HFFc6 (cell line): ENCODE measurements at places on chromosomes 3 and 15. TPM values are rescaled to one million over a fixed set of nuclear protein-coding genes. Genes with fewer than 3 reads are reported as not detected.

RBM6 gene
- total RNA-seq, result 36.6 to 37.4 TPM (median 36.8 TPM) in 3 replicates

TLR9 gene
- not detected in 3 replicates for total RNA-seq

MRPS11 gene
- 62.7 and 70.2 TPM in 2 replicates for total RNA-seq

ISLR gene
- 1.9 and 4.2 TPM in 2 replicates for total RNA-seq

FAM98B gene
- total RNA-seq, result 30.3 to 37.2 TPM (median 30.8 TPM) in 3 replicates

UBAP1L gene
- total RNA-seq, result 0.56 to 1.1 TPM (median 0.79 TPM) in 3 replicates

DGKG gene
- 0.47 and 0.54 TPM in 2 replicates for total RNA-seq

POU1F1 gene
- total RNA-seq, result not detected in 3 replicates

GREM1 gene
- total RNA-seq, result 2,655 and 3,454 TPM in 2 replicates

GASK1A gene
- not detected in 2 replicates for total RNA-seq

NUDT16 gene
- total RNA-seq, result 18.9 to 19.9 TPM (median 19.7 TPM) in 3 replicates

SLC6A1 gene
- not detected in 3 replicates for total RNA-seq

DNASE1L3 gene
- total RNA-seq, result not detected in 3 replicates

GRCh38 chr3:107055181-107055942 lies 321.9 kb upstream of the CCDC54 start:
- no peak for DNase-seq
- H3K4me3 ChIP-seq, result no peak overlapping the region
- H3K36me3 ChIP-seq, result no peaks in the 10 kb centered on the region
- H3K27ac ChIP-seq, result no peak overlapping the region
- H3K27me3 ChIP-seq, result no peaks in the 10 kb centered on the region
- no peaks in the 10 kb centered on the region; the same call in 1 of the 2 replicates for H3K4me1 ChIP-seq

- H3K27ac ChIP-seq, result no peak overlapping the region; the same call in 1 of the 2 replicates
- peaks cover 9% of the 10 kb centered on the region for H3K27me3 ChIP-seq
- H3K4me1 ChIP-seq, result peaks cover 7% of the 10 kb centered on the region
- peak; percentile 69 for DNase-seq
- no peak overlapping the region for H3K4me3 ChIP-seq
These were observed 24.6 kb upstream of the DMXL2 start for GRCh38 chr15:51647128-51647562.

DNA sequence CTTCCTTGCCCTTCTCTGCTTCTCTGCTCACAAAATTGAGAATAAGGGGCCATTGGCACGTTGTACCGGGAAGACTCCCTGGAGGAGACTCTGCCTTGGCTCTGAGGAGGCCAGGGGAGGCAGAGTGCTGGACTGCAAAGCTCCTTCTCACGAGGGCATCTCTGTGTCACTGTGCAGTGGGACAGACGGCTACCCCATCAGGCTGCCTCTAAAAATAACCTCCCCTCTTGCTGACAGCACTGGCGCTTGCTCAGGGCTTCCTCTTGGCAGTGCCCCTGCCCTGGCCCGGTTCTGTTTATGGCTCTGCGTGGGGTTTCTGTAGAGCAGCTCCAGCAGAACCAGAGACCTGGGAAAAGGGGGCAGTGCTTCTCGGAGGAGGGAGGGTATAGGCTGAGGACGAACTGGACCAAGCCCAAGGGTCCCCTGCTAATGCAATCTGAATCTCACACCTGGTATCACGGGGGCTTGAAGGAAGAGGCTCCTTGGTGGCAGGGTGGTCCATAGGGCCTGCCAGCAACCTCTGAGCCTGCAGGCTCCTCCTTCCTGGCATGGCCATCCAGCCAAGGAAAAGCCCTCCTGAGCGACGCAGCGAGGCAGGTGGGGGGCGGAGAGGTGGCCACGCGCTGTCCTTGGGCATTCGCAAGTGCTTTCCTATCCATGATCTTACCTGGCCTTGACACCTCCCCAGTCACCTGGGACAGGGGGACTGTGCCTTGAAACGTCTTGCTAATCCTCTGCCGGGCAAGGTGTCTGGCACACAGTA lies 63.3 kb upstream of the TLE3 start:
- DNase-seq, result no peak
- no peak overlapping the region for H3K4me3 ChIP-seq
- H3K4me1 ChIP-seq, result peaks cover 30% of the 10 kb centered on the region
- H3K27ac ChIP-seq, result no peak overlapping the region
- no peaks in the 10 kb centered on the region for H3K36me3 ChIP-seq

DNA sequence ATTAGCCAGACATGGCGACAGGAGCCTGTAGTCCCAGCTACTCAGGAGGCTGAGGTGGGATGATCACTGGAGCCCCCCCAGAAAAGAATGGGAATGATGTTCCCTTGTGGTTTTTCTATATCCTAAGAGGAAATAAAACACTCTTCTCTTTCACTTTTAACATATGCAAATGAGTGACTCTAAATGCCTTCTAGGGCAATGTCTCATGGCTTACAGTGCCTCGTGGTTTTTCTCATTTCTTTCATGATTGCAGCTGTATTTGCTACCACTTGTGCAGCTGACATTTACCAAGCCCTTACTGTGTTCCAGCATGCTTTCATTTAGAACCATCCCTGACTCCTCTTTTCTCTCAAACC lies 26.4 kb downstream of the STOML1 start:
- H3K27me3 ChIP-seq, result no peaks in the 10 kb centered on the region
- peak overlapping the region; percentile 52 for H3K4me3 ChIP-seq
- peak overlapping the region; percentile 83 for H3K27ac ChIP-seq
- peaks cover 56% of the 10 kb centered on the region for H3K4me1 ChIP-seq
- DNase-seq, result peak; percentile 38
- no peaks in the 10 kb centered on the region for H3K36me3 ChIP-seq

DNA sequence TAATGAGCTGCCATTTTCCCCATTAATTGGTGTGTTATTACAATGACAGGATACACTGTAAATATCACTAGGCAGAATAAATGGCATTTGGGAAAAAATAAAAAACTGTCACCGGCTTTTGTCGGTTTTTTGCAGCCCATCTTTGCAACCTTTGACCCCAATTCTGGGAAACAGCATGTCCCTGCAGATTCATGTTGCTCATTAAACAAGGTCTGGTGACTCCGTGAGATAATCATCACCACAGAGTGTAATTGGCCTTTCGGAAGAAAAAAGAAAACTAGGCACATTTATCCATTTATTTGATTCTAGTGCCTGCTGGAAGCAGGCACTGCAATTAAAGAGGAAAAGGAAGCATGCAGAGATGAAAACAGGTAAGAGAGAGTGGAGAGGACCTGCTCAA lies 64.5 kb downstream of the TRAT1 start:
- no peaks in the 10 kb centered on the region for H3K4me1 ChIP-seq
- H3K27me3 ChIP-seq, result no peaks in the 10 kb centered on the region; the same call in 1 of the 2 replicates
- H3K27ac ChIP-seq, result no peak overlapping the region
- no peaks in the 10 kb centered on the region for H3K36me3 ChIP-seq
- no peak for DNase-seq

- no peaks in the 10 kb centered on the region for H3K27me3 ChIP-seq
- no peaks in the 10 kb centered on the region; the same call in 1 of the 2 replicates for H3K36me3 ChIP-seq
- no peak overlapping the region for H3K27ac ChIP-seq
- H3K4me3 ChIP-seq, result no peak overlapping the region
These were observed 11.1 kb upstream of the PLAAT1 start for GRCh38 chr3:193229851-193230420.

DNA sequence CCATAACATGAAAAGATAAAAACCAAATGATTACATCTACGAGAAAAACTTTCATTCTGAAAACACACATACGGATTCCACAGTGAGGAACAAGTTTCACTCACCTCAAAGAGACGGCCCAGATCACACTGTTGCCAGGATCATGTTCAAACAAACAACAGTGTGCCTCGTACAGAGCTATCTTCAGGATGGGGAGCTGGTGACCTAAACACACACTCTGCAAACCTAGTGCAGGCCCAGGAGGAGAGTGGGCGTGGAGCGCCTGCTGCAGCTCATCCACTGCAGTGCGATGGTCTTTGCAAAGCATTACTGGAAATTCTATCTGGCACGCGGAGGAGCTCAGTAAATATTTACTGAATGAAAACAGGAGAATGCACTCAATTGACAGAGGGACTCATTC lies 38.5 kb downstream of the TAMM41 start:
- peak overlapping the region; percentile 81 for H3K27ac ChIP-seq
- peak overlapping the region; percentile 60 for H3K4me3 ChIP-seq
- no peaks in the 10 kb centered on the region; the same call in 1 of the 2 replicates for H3K27me3 ChIP-seq

DNA sequence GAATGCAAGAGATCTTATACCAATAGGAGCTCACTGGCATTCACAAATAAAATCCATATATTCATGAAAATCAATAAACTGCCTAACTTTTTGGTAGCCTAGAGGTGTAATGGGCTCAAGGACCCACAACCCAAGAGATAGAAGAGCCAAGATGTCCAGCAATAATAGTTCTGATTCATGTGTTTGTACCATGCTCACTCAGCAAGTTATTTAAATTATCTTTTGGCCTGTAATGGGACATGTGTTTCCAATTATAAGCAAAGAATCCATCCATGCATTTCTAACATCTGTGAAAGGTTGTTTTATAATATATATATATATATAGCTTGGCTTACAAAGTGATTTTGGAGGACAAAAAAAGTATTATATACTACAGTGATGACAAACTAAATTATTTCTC lies 29.7 kb upstream of the SHC4 start:
- peaks cover 61% of the 10 kb centered on the region for H3K4me1 ChIP-seq
- DNase-seq, result no peak
- no peaks in the 10 kb centered on the region; the same call in 1 of the 2 replicates for H3K27me3 ChIP-seq
- no peak overlapping the region for H3K4me3 ChIP-seq
- no peak overlapping the region for H3K27ac ChIP-seq

- H3K4me3 ChIP-seq, result no peak overlapping the region
- no peak for DNase-seq
- no peak overlapping the region for H3K27ac ChIP-seq
- no peaks in the 10 kb centered on the region for H3K4me1 ChIP-seq
- H3K27me3 ChIP-seq, result no peaks in the 10 kb centered on the region
- H3K36me3 ChIP-seq, result no peaks in the 10 kb centered on the region
These were observed 19.4 kb downstream of the ARPP21 start for GRCh38 chr3:35658686-35659085.

GRCh38 chr15:62742409-62743171 lies 300.0 kb upstream of the TPM1 start:
- peak overlapping the region; percentile 63 for H3K4me3 ChIP-seq
- DNase-seq, result peak; percentile 92
- peak overlapping the region; percentile 96 for H3K27ac ChIP-seq

DNA sequence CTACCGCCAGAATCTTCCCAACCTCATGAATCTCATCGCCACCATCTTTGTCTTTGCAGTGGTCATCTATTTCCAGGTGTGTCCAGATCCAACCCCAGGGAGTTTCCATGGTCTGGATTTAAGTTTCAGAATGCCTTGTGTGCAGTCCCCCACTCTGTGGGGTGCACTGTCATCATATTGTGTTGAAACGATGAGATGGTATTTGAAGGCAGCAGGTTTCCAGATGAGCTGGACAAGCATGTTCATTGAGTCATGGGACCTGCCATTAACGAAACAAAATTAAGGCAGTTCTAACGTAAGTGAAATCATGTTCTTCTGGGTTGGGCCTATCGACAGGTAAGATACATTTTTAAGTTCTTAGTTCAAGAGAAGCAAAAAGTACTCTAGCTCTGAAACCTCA lies 12.7 kb downstream of the SEC61A1 start:
- no peak for DNase-seq
- peaks cover 1% of the 10 kb centered on the region for H3K27me3 ChIP-seq
- peak overlapping the region; percentile 75 for H3K27ac ChIP-seq
- H3K4me3 ChIP-seq, result no peak overlapping the region
- H3K4me1 ChIP-seq, result peaks cover 55% of the 10 kb centered on the region
- H3K36me3 ChIP-seq, result peaks cover 74% of the 10 kb centered on the region

- peaks cover 12% of the 10 kb centered on the region for H3K4me1 ChIP-seq
- no peak overlapping the region for H3K27ac ChIP-seq
- H3K4me3 ChIP-seq, result no peak overlapping the region
- peaks cover 20% of the 10 kb centered on the region for H3K27me3 ChIP-seq
- no peak for DNase-seq
These were observed 69.3 kb downstream of the MESD start for GRCh38 chr15:80920271-80920699.

- no peaks in the 10 kb centered on the region for H3K36me3 ChIP-seq
- H3K4me1 ChIP-seq, result no peaks in the 10 kb centered on the region
- DNase-seq, result no peak
These were observed 452.8 kb downstream of the ROBO1 start for GRCh38 chr3:79314962-79315361.

GRCh38 chr3:16897254-16897926 lies 12.6 kb downstream of the PLCL2 start:
- H3K4me1 ChIP-seq, result peaks cover 19% of the 10 kb centered on the region
- DNase-seq, result peak; percentile 71
- H3K27me3 ChIP-seq, result no peaks in the 10 kb centered on the region
- H3K36me3 ChIP-seq, result no peaks in the 10 kb centered on the region
- H3K27ac ChIP-seq, result peak overlapping the region; percentile 68
- H3K4me3 ChIP-seq, result peak overlapping the region; percentile 79

DNA sequence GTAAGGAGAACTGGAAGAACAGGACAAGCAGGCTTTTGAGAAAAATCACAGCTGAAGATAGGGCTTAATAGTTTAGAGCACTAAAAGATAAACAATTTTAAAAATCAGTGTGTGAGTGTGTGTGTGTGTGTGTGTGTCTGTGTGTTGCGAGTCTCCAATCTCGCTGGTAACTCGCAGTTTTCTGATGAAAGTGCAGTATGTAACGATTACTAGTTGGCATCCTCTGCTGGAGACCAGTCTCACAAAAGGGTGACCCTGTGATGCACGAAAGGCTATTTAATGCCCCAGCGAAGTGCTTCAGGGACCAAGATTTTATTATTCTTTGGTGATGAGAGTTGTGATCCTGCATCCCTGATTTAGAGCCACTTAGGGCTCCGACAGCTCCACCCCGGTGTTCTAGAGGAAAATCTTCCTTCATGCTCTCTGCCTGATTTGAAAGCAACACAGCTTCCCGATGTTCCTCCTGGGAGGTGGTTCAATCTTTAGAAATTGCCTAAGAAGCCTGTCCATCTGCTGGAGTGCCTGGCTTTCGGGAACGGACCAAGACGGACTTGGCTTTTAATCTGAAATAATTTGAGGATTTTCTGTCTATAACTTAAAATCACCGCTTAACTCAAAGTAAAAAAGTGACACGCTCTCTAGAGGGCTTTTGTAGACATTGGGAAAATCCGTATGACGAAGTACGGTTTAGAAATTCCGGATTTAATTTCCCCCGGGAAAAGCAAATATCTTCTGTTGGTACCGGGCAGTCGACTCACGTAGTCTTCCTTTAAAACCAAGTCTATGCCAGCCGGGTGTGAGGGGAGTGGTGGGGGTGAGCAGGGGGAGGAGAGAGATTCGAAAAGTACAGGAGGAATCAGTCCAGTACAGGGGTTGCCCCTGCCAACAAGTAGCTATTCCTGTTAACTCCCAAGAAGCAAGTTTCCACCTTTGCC lies 1.1 kb upstream of the ALCAM start:
- peaks cover 55% of the 10 kb centered on the region for H3K4me1 ChIP-seq
- peaks cover 30% of the 10 kb centered on the region for H3K36me3 ChIP-seq
- DNase-seq, result peak; percentile 64

DNA sequence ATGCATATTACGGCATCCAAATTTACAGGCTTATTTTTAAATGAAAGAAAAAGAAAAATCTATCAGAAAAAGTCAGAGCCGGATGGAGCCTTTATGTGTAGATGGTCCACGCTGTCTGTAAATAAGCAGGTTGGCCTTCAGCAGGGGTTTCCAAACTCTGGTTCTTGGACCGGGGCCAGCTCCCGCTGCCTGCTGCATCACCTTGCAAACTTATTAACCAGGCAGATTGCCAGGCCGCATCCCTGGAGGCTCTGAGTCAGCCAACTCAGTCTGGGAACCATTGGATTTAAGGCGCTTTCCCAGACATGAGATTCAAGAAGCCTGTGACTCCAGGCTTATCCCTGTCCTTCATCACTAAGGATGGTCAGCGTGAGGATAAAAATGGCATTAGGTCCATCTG lies 212.4 kb downstream of the OPA1 start:
- DNase-seq, result peak; percentile 40
- no peak overlapping the region for H3K27ac ChIP-seq

- no peak overlapping the region for H3K4me3 ChIP-seq
- no peaks in the 10 kb centered on the region for H3K36me3 ChIP-seq
- no peaks in the 10 kb centered on the region for H3K4me1 ChIP-seq
These were observed 225.0 kb upstream of the TP63 start for GRCh38 chr3:189406148-189406547.

- peaks cover 39% of the 10 kb centered on the region for H3K4me1 ChIP-seq
- no peak for DNase-seq
- H3K4me3 ChIP-seq, result no peak overlapping the region
- H3K27me3 ChIP-seq, result no peaks in the 10 kb centered on the region
These were observed 11.4 kb downstream of the SKIL start for GRCh38 chr3:170368921-170369320.
